Epithelial cell of proximal tubule (primary cell): ENCODE measurements at places on chromosomes 5 and 9. TPM values are rescaled to one million over a fixed set of nuclear protein-coding genes. Genes with fewer than 3 reads are reported as not detected.
A peak's percentile ranks its signal among the peaks of the same experiment; 100 is the strongest.

Gene PCDHB15
- 0.07 and 0.29 TPM in 2 replicates for total RNA-seq

Gene PRR7
- total RNA-seq: 28.4 and 30.9 TPM in 2 replicates

Gene GRXCR2
- total RNA-seq: not detected in 2 replicates

Gene MELK
- 64.5 and 87.8 TPM in 2 replicates for total RNA-seq

Gene NTRK2
- 0.14 and 0.46 TPM in 2 replicates for total RNA-seq

Gene TYRP1
- not detected in 2 replicates for total RNA-seq

Gene ENTPD2
- total RNA-seq: 0.87 TPM in 1 of 2 replicates, not detected in the other

Gene TMEM174
- total RNA-seq: not detected in 2 replicates

Gene CTNND2
- total RNA-seq: 0.12 TPM in 1 of 2 replicates, not detected in the other

Gene ACTBL2
- total RNA-seq: 2.2 and 2.3 TPM in 2 replicates

GRCh38 chr5:1770443-1770802 is 29.2 kb downstream of the MRPL36 start:
- no peak for DNase-seq

GRCh38 chr9:19379697-19380046 is 364 bp downstream of the RPS6 start:
- DNase-seq: no peak

DNA sequence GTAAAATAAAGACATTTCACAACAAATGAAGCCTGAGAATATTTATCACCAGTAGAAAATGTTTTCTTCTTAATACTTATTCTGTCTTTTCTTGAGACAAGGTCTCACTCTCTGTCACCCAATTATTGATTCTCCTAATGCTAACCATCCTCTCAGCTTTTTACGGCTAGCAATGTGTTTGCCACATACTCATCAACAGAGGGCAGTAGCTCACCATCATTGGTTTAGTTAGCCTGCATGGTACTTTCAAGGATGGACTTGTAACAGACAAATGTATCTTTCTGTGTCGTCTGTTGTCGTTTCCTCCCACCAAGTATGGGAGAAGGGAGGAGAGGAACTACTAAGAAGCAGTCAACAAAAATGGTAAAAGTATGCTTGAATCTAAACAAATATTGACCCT is 5.9 kb upstream of the ACO1 start:
- no peak for DNase-seq

GRCh38 chr5:52786949-52787599 is 642 bp upstream of the ITGA1 start:
- DNase-seq: no peak

DNA sequence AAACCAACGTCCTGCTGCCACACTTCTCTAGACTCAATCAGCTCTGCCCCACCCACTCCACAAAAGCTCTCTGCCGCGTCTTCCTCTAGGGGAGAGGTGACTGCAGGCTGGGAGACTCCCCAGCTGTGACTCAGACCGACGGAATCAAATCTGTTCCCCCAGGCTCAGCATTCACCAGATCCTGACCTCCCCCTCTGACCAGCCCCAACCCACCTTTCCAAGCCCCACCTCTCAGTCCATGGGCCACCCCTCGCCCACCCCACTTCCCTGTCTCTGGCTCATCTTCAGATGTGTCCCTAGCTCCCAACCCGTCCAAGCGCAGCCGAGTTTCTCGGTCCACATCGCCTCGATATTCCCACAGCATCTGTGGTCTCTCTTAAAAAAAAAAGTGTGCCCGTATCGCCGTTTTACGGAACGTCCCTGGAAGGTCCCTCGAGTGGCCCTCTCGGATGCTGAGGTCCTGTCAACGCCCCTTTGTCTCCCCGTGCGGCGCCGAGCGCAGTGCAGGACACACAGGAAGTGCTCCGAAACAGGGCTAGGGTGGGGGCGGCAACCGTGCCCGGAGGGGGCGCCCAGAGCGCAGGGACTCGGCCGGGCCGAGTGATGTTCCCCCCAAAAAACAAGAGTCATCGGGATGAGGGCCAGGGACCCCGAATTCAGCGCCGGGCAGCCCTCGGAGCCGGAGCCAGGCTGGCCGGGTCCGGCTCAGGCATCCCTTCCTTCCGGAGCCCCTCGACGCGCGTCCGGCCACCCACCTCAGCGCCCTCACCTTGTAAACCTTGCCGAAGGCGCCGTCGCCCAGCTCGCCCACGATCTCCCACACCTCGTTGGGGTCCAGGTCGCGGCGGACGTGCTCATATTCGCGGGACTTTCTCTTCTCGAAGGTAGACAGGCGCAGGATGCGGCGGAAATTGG is 649 bp downstream of the STK10 start:
- DNase-seq: no peak

GRCh38 chr5:93715327-93715726 is 26.1 kb downstream of the POU5F2 start:
- DNase-seq: no peak

GRCh38 chr5:176744584-176744965 is 65.8 kb upstream of the UNC5A start:
- no peak for DNase-seq

- DNase-seq: no peak
Observed at GRCh38 chr9:92728831-92729734, 35.5 kb downstream of the BICD2 start.

DNA sequence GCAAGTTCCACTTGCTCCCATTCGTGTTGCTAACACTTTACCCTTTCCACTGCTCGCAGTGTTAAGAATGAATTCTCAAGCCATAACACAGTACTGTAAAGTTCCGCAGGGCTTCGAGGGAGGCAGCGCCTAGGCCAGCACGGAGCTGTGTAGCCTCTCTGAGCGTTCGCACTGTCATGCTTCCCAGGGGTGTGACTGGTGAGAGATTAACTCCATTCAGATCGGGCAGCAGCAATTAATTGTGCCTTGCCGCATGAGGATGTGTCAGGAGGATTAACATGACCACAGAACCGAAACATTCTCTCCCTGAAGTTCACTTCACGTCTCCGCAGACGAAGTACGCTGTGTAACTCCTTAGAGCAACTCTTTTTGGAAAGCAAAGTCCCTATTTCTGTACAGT is 23.2 kb downstream of the ZBTB34 start:
- DNase-seq: peak; percentile 76

DNA sequence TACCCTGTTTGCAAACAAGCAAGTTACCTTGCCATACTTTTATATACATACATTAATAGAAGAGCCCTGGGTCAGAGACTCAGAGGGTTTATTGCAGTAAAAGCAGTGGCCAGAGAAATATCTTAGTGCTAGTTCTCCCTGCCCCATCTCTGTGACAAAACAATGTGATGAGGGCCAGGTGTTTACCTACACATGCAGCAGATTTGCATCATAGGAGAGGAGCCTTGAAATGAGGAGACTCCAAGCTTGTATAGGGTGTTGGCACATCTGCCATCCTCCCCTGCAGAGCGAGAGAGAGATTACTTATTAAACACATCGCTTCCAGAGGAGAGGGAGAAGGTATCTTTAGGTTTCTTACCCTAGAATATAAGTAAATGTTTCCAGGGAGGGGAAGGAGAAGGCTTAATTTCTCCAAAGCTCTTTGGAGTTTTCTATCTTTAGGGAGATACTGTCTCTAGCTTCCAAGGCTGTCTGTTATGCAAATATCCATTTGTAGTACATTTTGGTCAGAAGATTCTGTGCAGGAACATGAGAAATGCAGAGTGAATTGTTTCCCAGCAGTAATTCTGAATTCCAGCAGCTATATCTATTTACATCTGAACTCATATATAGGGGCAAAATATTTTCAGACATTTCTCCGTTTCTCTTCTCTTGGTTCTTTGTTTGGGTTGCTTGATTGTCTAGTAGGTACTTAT is 15.7 kb downstream of the FER start:
- DNase-seq: no peak

DNA sequence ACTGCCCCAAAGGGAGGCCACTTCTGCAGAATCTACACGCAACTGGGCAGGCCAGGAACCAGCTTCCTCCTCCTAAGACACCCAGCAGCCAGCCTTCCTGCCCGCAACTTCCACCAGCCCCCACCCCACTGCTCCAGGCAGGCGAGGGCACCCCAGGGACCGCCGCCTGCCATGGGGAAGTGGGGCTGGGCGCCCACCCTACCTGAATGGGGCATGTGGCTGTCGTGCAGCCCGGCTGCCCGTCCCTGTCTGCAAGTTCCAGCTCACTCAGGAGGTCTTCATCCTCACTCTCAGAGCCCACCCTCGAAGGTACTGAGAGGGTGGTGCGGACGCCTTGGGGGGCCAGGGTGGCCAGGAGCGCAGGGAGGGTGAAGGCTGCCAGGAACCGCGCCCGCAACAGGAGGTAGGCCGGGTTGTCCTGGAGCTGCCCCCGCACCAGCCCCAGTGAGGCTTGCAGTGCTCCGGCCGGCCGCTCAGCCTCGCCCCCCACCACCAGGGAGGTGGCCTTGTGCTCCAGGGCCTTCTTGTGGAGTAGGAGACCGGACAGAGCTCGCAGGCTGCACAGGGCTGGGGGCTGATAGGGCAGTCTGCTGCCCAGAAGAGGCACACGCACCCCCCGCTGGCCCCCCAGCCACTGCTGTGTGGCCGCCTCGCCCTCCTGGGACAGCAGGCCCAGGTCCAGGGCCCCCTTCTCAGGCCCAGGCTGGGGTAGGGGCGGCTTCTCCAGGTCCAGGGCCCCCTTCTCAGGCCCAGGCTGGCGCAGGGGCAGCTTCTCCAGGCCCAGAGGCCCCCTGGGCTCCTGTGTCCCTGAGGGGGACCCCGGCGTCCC is 4.1 kb upstream of the CARD9 start:
- no peak for DNase-seq

- DNase-seq: no peak
Observed at GRCh38 chr5:57805170-57805569, 322.6 kb upstream of the ACTBL2 start.

DNA sequence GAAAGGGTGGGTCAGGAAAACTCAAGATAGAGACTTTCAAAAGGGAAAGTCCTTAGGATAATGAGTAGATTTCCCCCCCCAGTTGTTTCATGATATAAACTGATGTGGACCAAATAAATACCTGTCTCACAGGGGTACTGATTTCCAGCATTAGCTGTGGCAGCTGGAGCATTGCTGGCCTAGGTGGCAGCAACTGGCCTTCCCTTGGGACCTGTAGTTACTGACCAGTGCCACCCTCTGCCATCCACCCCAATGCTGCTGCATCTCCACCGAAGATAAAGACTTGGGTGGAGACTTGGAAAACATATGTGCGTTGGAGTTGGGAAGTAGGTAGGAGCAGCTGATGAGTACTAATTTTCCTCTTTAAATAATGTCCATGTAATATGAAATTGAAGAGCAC is 71.8 kb downstream of the SYK start:
- no peak for DNase-seq

- DNase-seq: no peak
Observed at GRCh38 chr9:12461763-12462460, 231.3 kb upstream of the TYRP1 start.

DNA sequence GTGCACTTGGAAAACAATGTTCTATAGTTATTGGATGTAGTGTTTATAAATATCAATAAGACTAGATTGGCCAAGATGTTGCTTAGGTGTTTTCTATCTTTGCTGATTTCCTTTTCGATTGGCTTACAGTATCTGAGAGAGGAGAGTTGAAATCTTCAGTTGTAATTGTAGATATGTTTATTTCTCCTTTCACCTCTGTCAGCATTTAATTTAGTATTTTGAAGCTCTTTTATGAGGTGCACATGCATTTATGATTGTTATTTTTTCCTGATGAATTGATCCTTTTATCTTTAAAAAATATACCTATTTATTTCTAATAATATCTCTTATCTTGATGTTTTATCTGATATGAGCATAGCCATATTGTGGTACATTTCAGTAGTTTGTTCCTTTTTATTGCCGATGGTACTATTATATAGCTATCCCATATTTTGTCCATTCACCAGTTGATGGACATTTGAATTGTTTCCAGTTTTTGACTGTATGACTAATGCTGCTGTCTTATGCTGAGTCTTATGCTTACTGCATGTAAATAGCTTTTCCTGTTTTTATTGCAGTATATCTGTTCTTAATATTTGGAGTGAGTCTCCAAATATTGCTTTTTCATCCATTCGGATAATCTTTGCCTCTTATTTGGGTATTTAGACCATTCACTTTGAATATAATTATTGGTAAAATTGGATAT is 34.7 kb downstream of the ERCC6L2 start:
- no peak for DNase-seq

DNA sequence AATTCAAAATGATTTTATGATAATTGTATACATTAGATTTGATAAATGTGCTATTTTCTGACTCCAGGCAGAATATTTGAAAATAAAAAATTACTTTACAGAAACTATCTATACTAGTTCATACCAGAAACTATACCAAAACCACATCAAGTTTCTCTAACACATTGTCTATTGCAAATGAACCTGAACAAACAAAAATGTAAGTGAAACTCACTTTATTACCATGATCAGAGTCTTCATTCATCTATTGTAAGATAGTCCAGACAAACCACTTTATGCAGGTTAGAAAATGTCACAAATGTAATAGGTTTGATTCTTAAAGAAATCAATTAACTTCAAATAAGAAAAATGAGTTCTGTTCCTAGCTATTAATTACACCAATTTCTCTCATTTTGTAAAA is 99.4 kb downstream of the OXCT1 start:
- no peak for DNase-seq

DNA sequence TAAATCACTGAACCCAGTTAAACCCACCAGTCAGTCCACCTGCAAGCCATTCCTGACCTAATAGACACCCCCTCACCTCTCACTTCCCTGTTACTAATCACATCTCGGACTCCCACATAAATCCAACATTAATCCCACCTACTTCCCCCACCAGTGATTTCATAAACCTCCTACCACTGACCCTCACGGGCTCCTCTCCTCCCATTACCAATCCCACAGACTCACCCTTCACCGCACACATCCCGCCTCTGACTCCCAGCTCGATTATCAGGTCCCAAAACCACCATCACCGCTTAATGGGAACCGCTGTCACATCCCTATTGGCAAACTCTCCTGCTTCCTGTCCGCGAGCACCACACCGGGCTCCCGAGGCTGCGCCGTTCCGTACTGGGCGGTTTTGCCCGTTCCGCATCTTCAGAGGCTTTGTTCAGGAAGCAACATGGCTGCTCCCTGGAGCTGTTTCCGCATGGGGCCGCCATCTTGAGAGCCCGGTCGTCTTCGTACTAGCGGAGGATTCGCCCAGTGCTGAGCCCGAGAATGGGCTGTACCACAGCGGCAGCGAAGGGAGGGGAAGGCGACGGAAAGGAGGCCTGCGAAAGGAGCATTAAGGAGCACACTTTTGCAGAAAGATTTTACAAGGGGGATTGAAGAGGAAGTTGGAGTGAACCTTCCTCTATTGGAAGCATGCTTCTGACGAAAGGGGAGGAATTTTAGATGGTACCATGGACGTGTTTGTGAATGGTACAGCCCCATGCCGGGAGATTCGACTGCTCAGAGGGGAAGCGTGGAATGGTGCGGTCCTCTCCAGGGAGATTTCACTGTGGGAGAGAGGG is at the start of gene ZNF300:
Gene ZNF300, minus strand, starts transcription at position 502 of the 833 bp plus-strand sequence. CDS start 1,825 bp downstream, outside the sequence.
- peak; percentile 83 for DNase-seq

- no peak for DNase-seq
Observed at GRCh38 chr9:118674942-118675341, 694.3 kb downstream of the BRINP1 start.

- no peak for DNase-seq
Observed at GRCh38 chr5:81288021-81288433, 13.4 kb upstream of the ZCCHC9 start.

DNA sequence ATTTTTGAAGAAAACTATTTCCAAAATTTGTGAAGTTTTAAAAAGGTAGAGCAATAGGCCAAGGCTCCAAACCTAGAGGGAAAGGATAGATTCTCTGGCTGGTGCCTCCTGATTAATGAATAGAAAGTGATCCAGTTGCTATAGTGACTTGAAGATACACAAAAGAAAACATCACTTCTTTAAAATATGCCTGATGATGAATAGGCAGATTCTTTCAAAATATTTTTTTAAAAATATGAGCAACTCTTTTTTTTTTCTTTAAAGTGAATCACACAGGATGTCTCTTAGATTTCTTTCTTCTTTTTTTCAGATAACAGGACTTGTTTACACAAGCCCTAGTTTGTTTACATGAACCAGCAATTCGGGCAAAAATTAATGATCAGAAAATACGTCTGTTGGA is 124.4 kb downstream of the RFK start:
- no peak for DNase-seq
